Hippocampal formation (tissue), 2 donors: ENCODE measurements at places on chromosomes 6 and 20.
A peak's percentile ranks its signal among the peaks of the same experiment; 100 is the strongest.

DNA sequence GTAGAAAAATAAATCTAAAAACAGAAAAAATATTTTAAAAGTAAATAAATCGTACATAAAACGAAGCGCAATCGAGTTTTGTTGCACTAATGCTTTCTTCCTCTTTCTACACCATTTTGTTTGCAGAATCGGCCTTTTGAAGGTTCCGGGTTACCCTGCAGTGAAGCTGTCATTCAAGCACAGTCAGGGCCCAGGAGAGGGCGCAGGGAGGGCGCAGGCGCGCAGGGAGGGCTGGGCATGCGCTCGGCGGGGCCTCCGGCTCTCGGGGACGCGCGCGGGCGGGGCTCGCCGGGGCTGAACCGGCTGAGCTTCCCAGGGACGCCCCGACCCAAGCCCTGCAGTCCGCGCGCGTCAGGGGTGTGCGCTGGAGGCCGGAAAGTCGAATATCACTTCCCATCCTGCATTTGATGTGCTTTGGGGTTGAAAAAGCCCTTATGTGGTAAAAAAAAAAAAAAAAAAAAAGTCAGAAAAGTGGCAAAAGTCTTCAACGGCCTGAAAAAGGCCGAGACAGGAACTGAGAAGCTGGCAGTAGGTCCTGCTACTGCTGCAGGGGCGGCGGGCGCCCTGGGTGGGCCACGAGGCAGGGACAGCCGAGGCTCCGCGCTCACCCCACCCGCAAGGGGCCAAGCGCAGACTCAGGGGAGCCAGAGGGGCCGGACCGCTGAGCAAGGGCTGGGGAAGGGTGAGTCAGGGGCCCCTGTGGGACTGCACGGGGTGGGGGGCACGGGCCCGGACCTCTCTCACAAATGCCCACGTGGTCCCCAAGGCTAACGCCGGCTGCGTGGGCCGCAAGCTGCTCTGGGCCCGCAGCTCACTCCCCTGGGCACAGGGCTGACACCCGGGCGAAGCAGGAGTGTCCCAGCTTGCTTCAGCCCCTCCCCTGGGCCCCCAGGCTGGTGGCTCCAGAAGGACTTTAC, 40.5 kb downstream of the THBS2 start:
- DNase-seq, result peak; percentile 78

GRCh38 chr6:14231071-14231483, 113.5 kb downstream of the CD83 start:
- no peak for DNase-seq

DNA sequence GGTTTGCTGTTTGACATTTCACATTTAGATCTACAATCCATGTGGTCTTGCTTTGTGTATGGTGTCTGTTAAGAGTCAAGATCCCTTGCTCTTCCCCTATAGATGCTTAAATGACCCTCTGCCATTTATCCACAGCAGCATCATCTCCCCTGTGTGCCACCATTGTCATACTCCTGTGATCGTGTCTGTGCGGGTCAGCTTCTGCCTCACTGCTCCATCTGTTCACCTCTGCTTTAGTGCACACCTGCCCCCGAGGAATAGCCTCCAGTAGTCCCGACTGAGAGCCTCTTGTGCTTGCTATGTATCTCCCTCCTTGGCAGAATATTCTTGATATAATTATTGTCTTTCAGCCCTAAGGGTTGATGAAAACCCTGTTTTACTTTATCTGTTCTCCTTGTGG, 551.2 kb downstream of the CDH26 start:
- DNase-seq, result no peak

GRCh38 chr20:47454298-47455132, 47.2 kb upstream of the NCOA3 start:
- DNase-seq, result no peak

DNA sequence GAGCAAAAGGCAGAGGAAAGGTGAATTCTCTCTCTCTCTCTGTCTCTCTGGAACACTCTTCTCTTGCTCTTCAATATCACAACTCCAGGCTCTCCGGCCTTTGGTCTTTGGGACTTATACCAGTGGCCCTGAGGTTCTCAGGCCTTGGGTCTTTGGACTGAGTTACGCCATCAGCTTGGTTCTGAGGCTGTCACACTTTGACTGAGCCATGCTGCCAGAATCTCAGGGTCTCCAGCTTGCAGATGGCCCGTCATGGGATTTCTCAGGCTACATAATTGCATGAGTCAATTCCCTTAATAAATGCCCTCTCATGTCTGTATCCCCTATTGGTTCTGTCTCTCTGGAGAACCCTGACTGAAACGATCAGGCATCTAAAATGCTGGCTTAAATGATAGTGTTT, 12.9 kb downstream of the BTN2A1 start:
- no peak for DNase-seq

DNA sequence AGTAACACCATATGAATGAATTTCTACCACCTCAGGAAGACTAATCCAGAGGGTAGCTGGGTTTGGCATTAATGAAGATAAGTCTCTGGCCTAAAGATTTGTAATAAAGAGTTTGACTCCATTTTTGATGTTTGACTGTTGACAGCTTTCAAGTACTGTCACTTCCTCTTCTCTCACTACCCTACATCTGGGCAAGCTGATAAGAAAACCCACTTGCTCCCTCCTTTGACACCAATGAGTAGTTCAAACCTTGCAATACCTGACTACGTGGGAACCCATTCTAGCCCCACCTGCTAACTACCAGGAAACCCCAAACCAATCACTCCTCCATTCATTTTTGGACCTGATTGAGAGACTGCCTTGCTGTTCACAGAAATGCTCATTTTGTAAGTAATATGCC, 621.5 kb downstream of the TENT5A start:
- DNase-seq, result no peak

- DNase-seq, result no peak
Measured at GRCh38 chr6:77678048-77678447, 25.2 kb downstream of the MEI4 start.

- no peak for DNase-seq
Measured at GRCh38 chr20:37901654-37902503, 1.0 kb upstream of the VSTM2L start.

DNA sequence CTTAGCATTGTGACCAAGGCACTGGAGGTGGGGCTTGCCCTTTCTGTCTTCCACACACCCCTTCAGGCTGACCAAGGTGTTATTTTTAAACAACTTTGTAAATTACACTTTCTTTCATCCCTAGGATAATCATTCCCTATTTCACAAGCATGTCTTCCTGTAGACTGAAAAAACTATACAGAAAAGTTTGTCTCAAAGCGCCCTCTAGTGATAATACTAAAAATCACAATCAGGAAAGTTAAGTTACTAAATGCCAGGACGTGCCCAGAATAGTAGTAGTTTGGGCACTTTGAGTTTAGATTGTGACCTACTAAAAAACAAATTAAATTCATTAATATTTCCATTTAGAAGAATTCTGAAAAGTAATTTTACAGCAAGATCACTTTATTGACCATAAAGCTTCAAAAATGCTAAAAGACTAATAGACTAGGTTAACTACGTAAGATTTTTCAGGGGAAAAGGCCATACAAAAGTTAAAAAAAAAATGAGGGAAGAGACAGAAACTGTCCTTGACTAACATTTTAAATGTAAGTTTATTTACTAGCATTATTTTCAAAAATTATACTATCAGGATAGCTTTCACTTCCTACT, 123.3 kb upstream of the DUSP22 start:
- no peak for DNase-seq

DNA sequence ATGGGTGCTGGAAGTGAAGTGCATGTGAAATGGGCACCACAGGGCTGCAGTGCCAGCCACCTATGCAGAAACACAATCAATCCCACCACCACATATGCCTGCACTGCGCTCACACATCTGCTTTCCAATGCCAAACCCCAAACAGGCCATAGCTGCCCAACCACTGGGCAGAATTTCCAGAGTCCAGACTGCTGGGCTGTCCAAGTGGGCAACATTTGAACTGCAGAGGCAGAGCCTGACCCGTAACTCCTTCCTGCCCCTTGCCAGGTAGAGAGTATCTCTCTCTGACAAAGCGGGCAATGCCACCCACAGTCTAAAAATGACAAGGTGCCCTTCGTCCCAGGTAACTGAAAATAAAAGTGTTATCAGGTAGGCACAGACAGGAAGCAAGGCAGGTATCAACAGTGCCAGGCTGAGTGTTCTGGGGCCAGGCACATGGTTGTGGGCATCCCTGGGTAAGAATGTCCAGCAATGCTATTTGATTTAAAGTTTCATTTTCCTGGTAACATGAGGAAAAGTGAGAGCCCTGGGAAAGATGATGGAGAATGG, 79.5 kb downstream of the FOXA2 start:
- no peak for DNase-seq

- DNase-seq, result no peak
Measured at GRCh38 chr6:43758617-43759050, 11.4 kb upstream of the VEGFA start.

DNA sequence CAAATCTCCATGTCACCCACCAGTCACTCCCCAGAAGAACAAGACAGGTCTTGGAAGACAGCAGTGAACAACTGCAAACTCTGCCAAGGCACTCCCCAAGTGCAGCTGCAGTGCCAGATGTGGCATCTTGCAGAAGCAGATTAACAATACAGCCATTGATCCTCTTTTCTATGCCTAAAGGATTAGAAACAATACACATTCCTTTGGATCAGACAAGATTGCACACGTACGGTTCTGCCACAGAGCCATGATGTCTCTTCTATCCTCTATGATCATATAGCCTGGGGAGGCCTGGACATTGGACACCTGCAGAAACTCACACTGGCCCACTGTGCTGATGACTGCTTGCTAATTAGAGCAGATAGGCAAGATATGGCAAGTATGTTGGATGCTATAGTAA, 155.9 kb downstream of the MYLK4 start:
- no peak for DNase-seq

DNA sequence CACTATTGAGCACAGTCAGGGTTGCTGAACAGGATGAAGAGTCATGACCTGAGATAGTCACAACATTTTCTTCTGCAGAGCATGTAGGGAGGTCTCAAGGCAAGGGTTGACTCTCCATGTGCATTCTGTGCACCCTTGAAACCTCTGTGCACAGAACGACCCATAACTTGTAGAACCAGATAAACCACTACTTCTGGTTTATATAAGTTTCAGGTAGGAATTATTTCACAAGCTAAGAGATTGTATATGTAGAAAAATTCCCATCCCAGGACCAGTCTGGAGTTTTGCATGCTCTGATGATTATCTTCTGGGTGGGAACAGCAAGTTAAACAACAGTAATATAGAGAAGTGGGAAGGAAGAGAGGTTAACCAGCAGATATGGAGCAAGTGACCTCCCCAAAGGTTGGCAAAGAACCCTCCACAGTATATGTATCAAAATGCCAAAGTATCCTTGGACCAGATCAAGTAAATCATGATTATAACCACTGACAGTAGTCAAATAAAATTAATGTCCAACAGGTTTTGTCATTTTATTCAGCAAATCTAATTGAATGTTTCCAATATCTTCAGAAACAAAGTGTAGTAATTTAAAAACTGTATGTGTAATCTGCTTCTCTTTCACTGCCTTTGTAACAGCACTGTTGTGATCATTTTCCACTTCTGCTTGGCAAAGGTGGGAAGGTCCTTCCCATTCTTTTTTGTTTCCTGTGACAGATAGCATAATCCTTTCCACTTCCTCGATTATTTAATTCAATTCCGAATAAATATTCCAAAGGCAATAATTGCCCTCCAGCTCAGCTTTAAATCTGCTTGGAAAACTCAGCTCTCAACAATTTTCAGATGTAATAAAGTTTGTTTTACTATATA, 104.4 kb downstream of the SYNE1 start:
- no peak for DNase-seq

- no peak for DNase-seq
Measured at GRCh38 chr20:51735728-51736600, 32.2 kb downstream of the ATP9A start.

DNA sequence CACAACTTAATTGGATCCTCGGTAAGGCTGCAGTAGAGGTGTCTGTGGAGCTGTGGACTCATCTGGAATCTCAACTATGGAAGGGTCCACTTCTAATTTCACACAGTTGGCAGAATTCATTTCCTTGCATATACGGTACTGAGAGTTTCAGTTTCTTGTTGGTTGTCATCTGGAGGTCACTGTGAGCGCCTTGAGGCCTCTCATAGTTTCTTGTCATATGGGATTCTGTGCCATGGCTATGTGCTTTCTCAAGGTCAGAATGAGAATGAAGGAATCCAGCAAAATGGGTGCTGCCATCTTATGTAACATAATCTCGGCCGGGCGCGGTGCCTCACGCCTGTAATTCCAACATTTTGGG, 298.2 kb downstream of the DOK5 start:
- no peak for DNase-seq

DNA sequence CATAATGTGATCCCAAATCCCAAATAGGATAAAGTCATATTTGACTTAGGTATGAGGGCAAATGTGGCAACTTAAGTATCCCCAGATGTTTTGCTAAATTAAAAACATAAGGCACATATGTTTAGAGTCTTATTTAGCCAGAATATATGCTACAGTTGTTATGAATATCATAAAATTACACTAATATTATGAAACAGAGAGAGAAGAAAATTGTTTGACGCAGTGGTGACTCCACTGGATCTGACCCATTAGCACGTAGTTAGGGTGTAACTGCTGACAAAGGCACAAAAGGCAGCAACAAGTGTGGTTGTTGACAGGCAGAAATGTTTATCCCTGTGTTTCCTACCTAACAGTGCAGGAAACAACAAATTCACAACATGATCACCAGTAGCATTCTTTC, 152.4 kb upstream of the THBS2 start:
- no peak for DNase-seq

GRCh38 chr6:46491628-46492547, 639 bp upstream of the RCAN2 start:
- DNase-seq, result peak; percentile 81

DNA sequence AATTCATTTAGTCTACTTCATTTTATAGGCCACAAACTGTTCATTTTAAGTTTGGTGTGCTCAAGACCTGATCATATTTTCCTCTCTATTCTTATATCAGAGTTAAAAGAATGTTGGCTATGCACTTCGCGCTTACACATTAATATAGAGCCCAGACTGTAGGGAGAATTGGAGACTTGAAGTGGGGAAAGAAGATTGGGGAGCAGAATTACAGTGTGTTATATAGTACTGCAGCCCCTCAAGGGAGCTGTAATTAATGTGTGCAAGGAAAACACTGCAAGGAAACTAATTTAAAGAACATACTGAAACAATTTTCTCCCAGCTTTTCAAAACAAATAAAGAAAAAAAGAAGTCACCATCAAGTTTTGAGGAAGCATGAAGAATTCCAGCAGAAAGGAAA, 572.7 kb upstream of the FLRT3 start:
- DNase-seq, result no peak

GRCh38 chr6:131331873-131332781, 196.9 kb downstream of the AKAP7 start:
- no peak for DNase-seq

GRCh38 chr6:22102671-22103070, 194.2 kb downstream of the PRL start:
- DNase-seq, result no peak

GRCh38 chr20:56781108-56781739, 152.1 kb downstream of the TFAP2C start:
- no peak for DNase-seq

GRCh38 chr6:124099520-124099919, 295.9 kb downstream of the NKAIN2 start:
- no peak for DNase-seq
